ENCODE measurements at places on chromosomes 11 and 22.
A peak's percentile ranks its signal among the peaks of the same experiment; 100 is the strongest.

GRCh38 chr22:48315439-48316256 is 1512.0 kb downstream of the BRD1 start:
- DNase-seq: no peak

DNA sequence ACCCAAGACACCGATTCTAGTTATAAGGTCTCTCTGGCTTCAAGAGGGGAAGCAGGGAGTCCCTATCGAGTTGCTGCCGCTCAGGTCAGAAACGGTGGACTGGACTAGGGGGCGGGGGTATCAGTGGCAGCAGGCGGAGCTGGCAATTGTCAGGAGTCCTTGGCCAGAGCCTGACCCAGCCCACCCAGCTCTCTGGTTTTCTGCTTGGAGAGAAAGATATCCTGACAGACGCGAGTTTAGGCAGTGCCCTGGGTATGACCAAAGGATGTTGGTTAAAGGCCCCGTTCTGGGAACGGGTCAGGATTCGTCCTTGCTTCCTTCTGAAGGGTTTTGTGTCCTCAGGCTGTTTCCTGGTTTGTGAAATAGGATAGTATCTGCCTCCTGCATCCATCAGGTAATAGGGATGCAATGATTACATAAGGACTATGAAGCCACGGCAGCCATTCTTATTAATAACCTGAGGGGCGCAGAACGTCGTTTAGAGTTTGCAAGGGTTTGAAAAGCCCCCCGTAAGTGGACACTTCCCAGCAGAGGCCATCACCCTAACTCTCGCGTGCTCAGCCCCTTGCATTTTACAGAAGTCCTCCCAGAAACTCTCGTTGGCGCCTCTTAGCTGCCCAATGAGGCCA is 700 bp upstream of the DEPDC5 start:
- peak; percentile 70 for DNase-seq

- DNase-seq: no peak
These were observed 168.2 kb downstream of the KIRREL3 start for GRCh38 chr11:126832387-126832786.

DNA sequence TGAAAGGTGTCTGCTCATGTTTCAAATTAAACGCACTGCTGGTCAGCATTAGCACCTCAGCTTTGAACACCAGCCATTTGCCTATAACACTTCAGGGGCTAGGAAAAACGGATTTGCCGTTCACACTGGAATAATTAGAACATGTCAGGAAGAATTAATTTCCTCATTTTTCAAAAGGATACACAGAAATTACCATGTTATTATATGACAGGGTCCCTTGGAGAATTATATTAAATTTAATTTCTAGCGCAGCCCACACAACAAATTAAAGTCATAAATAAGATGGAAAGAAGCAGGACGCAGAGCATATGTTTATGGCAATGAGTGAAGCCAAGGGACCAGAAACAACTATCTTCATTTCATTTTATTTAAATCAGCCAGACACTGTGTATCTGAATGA is 83.8 kb upstream of the SOX6 start:
- no peak for DNase-seq

DNA sequence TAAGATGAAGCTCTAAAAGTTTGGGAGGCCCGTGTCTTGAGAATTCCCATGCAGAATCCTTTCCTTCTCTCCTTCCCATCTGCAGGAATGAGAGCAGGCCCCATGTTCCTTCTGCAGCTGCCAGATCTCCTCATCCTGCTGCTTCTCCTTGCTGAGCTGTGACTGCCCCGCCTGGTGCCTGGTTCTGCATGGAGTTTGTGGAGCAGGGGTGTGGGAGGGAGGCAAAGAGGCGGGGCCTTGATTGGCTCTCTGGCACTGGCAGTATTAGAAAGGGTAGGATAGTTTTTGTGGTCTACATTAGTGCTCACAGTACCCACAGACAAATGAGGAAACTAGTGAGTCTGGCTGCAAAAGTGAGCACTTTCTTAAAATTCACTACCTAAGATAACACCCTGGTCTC is 91.1 kb upstream of the CLPB start:
- DNase-seq: no peak

DNA sequence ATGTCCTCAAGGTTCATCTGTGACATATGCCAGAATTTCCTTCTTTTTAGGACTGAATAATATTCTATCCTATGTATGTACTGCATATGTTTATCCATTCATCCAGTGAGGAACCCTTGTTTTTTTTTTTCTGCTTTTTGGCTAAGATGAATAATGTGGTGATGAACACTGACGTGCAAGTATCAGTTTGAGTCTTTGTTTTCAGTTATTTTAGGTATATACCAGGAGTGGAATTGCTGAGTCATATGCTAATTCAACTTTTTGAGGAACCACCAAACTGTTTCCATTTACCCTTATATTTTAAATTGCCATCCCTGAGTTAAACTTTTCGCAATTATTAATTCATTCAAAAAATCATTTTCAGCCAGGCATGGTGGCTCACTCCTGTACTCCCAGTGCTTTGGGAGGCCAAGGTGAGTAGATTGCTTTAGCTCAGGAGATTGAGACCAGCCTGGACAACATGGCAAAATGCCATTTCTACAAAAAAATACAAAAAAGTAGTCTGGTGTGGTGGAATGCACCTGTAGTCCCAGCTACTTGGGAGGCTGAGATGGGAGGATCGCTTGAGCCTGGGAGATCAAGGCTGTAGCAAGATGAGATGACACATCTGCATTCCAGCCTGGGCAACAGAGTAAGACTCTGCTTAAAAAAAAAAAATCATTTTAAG is 64.2 kb downstream of the MICAL2 start:
- peak; percentile 74 for DNase-seq

DNA sequence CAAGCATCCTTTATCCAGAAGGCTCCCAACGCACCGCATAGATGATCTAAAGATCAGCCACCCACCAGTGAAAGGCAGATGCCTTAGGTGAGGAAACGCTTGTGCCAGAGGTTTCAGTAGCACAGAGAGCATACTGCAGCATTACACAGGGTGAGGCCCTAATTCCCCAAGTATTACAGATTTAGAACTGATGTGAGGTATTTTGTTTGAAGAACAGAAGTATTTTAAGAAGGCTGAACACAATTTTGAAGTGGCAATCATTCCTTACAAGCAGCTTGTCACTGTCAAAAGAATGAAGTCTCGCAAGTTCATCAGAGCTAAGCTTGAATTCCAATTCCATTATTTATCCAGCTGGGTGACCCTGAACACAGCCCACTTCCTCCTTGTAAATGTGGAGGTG is 70.0 kb upstream of the FAT3 start:
- DNase-seq: no peak

DNA sequence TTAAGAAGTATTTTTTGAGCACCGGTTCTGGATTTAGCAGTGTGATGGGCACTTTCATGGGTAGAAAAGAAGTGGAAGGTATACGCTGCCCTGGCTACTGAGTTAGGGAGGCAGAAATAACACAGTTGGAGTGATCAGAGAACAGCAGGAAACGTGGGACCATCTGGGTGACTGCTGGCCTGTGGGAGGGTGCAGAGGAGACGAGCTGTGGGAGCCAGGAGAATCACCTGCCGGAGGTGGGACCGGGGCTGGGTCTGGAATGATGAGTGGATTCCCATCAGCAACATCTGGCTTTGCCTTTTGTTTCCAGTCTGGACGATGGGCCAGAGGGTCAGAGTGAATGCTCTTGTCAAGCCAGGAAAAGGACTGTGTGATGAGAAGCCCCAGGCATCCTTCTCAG is 66.5 kb downstream of the BARX2 start:
- no peak for DNase-seq

- peak; percentile 70 for DNase-seq
These were observed 8.6 kb upstream of the GTSE1 start for GRCh38 chr22:46287873-46288751.

DNA sequence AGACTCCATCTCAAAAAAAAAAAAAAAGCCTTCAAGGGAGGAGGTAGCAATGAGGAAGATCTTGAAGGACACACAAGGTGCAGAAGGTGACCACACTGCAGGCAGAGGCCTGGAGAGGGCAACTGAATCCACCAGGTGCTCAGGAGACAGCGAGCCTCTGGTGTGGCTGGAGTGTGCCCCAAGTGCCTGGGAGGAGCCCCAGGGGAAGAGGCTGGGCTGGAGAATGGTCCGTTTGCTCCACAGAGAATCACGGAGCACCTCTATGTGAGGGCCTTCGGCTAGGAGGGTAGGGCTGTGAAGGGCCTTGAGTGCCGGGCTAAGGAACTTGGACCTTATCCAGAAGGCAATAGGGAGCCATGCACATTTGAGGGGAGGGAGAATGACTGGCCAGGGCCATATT is 50.3 kb downstream of the ARRB1 start:
- no peak for DNase-seq

DNA sequence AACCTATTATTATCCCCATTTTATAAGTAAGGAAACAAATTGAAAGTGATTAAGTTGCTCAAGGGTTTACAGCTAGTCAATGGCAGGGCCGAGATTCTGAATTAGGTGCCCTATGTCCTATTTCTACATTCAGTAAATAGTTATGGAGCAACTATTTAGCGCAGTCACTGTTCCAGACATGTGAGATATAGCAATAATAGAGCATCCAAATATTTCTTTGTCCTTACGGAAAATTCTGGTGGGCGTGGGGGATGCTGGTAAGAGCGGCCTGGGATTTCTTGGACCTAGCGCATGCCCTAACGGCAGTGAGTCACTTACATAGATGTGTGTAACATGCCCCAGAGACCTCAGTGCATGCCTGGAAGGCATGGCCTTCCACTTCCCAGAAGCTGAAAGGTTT is 4.4 kb downstream of the DTX4 start:
- DNase-seq: no peak

- DNase-seq: no peak
These were observed 61.5 kb downstream of the SGSM1 start for GRCh38 chr22:24867323-24868022.

DNA sequence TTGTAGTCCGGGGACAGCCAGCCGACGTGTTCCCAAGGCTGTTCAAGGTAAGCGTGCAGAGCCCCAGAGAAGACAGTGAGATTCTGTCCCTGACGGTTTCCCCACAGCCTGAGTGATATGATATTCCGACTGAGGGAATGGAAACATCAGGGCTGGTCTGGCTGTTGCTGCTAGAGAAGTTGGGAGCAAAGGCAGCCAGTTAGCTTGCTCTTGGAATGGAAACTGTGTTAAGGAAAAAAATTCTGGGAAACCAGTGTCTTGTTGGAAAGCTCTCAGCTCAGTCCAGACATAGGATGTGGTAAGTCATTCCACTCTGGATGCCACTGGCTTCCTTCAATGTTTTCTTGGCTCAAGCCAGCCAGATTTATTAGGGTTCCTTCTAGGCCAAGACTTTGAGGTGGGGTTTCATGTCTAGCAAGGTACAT is 8.8 kb downstream of the CRY2 start:
- no peak for DNase-seq

GRCh38 chr11:61392981-61393595 is 701 bp downstream of the TMEM216 start:
- no peak for DNase-seq

- DNase-seq: no peak
These were observed 27.9 kb downstream of the ARRB1 start for GRCh38 chr11:75323609-75324008.

GRCh38 chr11:73950869-73951710 is at the start of gene DNAJB13:
Gene DNAJB13, plus strand, starts transcription at chr11:73951026. Its CDS starts 44 bp downstream, at chr11:73951070.
- no peak for DNase-seq

DNA sequence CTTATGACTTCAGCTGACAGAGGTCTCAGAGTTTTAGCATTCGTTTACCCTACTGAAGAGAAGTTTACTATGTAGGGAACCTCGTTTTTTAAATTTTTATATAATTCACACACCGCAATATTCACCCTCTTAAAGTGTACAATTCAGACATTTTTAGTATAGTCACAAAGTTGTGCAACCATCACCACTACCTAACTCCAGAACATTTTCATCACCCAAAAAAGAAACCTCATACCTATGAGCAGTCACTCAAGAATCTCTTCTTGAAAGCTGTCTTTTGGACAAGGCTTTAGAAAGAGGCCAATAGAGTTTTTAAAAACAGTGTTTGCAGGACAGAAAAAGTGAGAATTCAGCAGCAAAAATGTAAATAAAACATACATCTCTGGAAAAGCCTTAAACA is 39.5 kb upstream of the CLNS1A start:
- DNase-seq: no peak
